Activated CD4-positive, CD25-positive, alpha-beta regulatory T cell treated with anti-CD3 and anti-CD28 coated beads, Interleukin-2, amount 50 U/mL, for 72 hours (primary cell): ENCODE measurements at places on chromosomes 1 and 21.
A peak's percentile ranks its signal among the peaks of the same experiment; 100 is the strongest.

DNA sequence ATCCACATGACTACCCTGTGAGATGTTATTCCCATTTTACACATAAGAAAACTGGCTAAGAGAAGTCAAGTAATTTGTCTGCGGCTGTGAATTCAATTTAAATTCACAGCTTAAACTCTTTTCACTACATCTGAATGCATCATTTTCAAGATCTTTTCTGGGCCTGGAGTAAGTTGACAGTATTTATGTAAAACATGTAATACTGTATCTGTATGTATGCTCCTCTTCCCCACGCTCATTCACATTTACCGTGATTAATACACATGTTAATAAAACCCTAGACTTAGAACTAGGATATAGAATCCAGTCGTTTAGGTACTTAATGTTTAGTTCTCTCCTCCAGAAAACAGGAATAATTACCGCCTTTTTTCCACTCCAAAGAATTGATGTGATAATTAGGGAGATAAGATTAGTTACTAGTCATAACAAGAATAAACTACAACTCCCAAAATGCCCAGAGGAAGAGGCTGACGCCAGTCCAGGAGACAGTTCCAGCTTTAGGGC lies 442 bp upstream of the PPP1R12B start:
- DNase-seq = no peak

GRCh38 chr1:66778266-66778665 lies 22.8 kb downstream of the INSL5 start:
- DNase-seq = no peak

GRCh38 chr1:34547046-34547674 lies 207.7 kb upstream of the GJB5 start:
- no peak for DNase-seq

- DNase-seq = no peak
These were observed 1.3 kb downstream of the C1orf210 start for GRCh38 chr1:43284065-43284464.

DNA sequence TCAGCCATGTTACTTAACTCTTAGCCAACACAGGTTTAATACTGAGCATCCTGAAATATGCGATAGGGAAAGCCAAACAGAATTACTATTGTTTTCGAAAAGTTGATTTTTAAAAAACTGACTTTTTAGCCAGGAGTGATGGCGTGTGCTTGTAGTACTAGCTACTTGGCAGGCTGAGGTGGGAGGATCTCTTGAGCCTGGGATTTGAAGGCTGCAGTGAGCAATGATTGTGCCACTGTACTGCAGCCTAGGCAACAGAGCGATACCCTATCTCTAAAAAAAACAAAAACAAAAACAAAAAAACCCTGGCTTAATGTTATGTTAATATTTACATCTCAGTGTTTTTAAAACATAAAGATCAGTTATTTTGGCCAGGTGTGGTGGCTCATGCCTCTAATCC lies 16.7 kb downstream of the NMNAT1 start:
- no peak for DNase-seq

DNA sequence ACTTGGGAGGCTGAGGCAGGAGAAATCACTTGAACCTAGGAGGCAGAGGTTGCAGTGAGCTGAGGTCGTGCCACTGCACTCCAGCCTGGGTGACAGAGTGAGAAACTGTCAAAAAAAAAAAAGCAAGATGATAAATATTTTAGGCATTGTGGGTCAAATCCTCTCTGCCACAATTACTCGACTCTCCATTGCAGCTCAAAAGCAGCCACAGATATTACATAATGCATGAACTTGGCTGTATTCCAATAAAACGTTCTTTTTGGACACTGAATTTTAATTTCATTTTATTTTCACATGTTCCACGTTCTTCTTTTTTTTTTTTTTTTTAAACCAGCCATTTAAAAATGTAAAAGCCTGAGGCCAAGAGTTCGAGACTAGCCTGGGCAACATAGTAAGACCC lies 69.4 kb downstream of the TCP10L start:
- DNase-seq = no peak

GRCh38 chr1:156371553-156372264 lies 2.7 kb downstream of the RHBG start:
- DNase-seq = no peak

GRCh38 chr1:61079898-61080336 lies 2.4 kb upstream of the NFIA start:
- no peak for DNase-seq

DNA sequence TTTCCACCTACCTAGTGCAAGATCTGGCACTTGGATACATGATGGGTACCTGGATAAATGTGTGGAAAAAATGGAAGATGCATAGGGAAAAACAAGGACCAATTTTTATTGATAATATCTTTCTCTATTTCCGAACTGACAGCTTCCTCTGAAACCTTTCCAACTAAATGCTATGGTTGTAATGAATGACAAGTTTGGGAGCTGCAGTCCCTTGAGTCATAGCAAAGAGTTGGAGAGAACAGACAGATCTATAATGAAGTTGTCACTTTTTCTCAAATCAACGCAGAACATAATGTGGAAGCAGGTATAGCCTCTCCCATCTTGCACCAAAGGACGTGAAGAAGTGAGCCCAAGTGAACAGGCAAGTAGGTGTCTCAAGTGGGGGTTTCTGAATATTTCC lies 296.5 kb upstream of the KAZN start:
- DNase-seq = no peak

GRCh38 chr21:26064506-26064905 lies 106.1 kb downstream of the APP start:
- no peak for DNase-seq

GRCh38 chr1:63882048-63882704 lies 108.4 kb downstream of the ROR1 start:
- DNase-seq = no peak

GRCh38 chr1:65207317-65207716 lies 59.3 kb downstream of the AK4 start:
- DNase-seq = no peak

- DNase-seq = no peak
These were observed 86.1 kb downstream of the OMA1 start for GRCh38 chr1:58460469-58460868.

DNA sequence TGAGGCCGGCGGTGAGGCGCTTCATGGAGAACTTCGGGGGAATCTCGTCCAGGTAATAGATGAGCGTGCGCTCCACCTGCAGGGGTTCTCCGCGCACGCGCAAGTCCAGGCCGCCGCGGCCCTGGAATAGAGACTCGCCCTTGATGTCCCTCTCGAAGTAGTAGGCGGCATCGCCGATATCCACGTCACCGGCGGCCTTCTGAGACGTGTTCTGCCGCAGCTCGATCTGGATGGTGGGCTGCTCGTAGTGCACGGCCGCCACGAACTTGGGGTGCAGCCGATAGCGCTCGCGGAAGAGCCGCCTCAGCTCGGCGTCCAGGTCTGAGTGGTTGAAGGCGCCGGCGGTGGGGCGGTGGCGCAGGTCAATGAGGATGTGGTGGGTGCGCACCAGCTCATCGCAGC lies 726 bp downstream of the TACSTD2 start:
- DNase-seq = peak; percentile 33
